ENCODE measurements at places on chromosomes 1 and 21.

DNA sequence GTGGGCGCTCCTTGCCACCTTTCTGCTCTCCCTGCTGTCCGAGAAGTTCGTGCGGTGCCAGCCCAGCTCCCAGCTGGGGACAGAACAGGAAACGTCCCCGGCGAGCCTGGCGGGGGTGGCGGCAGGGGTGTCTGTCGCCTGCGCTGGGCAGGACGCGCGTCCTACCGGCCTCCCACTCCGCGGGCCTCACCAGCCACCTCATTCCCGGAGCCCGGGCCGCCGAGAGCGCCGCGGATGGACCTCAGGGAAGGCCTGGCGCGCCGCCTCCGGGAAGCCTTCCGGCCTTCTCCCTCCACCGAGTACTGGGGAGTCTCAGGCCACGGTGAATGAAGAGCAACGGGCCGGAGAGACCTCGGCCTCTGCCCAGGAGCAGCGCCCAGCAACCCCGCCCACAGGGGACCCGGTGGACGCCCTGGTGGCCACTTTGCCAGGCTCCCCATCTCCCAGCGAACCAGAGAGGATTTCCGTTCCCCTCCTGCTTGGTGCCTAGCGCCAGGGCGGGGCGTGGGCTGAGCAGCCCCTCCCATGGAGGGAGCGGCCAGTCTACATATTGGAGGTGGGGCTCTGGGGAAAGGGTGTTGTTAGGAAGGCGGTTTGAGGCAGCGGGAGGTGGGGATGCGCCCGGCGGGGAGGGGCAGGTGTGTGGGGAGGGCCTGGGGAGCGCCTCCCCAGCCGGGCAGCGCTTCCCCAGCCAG is 9.5 kb upstream of the TNFRSF14 start:
- DNase-seq: peak; percentile 67

DNA sequence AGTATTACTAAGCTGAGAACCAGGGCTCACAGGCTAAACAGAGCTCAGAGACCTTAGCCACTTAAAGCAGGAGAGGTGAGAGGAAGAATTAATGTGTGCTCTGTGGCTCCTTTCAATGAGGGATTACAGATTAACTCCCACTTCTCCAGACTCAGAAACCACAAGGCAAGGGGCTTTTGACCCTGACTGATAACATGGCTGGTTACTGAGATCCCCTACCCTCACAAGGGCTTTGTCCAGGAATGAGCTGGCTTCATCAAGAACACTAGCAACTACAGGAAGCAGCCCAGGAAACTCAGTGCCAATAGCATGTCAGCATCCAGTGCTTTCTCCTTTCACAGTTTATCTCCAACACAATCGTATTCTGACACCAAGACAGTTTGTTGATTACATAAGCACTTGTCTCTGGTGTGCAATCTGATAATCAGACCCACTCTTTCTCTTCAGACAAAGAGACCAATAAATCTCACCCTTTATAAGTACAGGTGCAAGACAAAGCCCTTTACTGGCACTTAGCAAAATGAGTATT is 38.8 kb downstream of the ERI3 start:
- DNase-seq: no peak

DNA sequence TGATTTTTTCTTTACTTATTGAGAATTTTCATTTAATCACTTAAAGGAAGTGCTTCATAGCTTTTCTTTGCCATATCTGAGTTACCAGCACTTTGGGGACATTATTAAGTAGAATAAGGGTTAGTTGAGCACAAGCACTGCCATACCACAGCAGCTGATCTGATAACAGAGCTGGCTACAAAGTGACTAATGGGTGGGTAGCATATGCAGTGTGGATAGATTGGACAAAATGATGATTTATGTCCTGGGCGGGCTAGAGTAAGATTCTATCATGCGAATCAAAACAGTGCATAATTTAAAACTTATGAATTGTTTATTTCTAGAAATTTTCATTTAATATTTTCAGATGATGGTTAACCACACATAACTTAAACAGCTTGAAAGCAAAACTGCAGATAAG is 102.2 kb upstream of the SNX7 start:
- no peak for DNase-seq

DNA sequence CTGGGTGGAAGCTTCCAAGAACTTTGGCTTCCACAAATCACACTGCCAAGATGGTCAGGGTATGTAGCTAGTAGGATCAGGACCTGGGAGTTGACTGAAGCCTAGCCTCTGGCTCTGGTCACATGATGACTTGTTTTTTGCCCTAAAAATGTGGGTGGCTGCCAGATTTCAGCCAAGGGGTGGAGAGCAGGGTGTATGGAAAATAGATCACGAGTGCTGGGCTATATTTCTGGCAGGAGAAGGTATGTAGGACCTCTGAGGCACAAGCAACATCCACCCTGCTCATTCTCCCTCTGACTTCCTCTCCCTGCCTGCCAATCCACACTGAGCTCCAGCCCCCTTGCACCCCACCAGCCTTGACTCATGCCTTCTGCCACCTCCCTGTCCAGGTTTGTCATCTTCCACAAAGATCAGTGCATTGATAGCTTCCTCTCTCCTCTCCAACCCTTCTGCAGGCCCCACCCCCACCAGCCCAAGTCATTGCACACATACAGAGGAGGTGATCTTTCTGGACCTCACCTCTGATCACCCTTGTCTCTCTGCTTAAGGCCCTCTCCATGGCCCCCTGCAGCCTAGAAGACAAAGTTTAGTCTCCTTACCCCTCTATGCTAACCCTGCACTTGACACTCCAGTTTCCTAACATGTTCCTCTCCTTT is 8.3 kb upstream of the CYP4B1 start:
- DNase-seq: no peak

DNA sequence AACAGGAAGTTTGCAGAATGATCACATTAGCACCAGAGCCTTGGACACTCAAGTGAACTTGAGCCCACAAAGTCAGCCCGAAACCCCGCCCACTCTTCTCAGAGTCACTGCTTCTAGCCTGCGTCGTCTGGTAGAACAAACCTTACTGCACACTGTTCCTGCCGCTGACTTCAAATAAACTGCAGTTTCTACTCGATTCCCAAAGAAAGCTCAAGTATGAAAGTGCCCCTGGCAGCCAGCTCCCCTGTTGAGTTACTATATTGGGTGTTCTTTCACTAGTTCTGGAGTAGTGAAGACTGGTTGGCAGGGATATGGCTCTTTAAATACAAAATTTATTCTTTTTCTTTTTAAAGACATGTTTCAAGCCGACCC is 164.7 kb downstream of the GALNT2 start:
- no peak for DNase-seq

- peak; percentile 58 for DNase-seq
Measured at GRCh38 chr1:38559446-38560165, 300.0 kb downstream of the RRAGC start.

DNA sequence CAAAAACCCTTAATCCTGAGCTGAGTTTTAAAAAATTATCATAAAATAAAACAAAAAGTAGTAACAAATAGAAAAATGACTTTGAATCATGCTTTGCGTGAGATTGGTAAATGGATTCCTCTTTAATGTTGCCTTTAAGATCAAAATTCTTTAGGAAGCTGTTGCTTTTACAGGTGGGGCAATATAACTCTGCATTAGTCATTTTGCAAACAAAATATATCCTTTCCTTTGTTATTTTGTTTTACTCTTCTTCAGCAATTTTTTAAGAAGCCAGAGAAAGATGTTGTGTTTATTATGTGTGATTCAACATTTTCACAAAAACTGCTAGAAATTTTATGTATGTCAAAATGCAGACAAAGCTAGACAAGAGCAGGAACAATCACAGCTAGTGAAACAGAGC is 50.0 kb downstream of the MARK1 start:
- DNase-seq: no peak

DNA sequence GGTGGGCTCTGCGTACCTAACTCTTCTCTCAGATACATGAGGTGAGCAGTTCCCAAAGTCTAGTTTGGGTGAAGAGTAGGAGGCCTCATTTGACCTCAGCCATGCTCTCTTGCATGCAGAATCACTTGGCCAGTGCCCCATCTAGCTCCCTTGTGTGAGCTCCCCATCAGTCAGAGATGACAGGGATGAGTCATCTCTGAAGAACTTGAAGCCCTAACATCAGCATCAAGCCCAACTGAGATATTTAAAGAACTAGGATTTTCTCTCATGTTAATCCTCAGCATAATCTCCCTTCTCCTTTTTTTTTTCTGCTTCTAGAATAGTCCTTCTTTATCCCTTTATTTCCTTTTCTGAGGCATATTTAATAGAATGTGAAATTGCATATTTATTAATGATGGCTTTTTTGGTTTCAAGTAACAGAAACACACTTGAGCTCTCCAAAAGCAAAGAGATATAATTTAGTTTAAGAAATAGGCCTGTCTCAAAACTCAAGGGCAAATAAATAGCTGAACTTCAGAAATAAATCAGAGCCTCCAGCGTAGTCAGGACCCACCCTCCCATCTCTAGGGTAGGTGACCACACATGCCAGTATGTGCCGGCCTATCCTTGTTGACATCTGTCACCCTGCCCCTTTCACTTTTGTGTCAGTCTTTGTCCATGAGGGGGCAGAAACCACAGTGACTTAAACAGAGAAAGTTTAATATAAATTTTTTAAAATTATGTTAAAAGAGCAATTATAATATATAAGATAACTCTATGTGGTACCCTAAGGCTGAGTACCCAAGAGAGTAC is 112.3 kb downstream of the TSEN15 start:
- DNase-seq: no peak

Data from activated CD8-positive, alpha-beta memory T cell treated with anti-CD3 and anti-CD28 coated beads for 1 hour (primary cell).